ENCODE measurements at places on chromosomes 2 and 18. TPM values are rescaled to one million over a fixed set of nuclear protein-coding genes. Genes with fewer than 3 reads are reported as not detected.

DNA sequence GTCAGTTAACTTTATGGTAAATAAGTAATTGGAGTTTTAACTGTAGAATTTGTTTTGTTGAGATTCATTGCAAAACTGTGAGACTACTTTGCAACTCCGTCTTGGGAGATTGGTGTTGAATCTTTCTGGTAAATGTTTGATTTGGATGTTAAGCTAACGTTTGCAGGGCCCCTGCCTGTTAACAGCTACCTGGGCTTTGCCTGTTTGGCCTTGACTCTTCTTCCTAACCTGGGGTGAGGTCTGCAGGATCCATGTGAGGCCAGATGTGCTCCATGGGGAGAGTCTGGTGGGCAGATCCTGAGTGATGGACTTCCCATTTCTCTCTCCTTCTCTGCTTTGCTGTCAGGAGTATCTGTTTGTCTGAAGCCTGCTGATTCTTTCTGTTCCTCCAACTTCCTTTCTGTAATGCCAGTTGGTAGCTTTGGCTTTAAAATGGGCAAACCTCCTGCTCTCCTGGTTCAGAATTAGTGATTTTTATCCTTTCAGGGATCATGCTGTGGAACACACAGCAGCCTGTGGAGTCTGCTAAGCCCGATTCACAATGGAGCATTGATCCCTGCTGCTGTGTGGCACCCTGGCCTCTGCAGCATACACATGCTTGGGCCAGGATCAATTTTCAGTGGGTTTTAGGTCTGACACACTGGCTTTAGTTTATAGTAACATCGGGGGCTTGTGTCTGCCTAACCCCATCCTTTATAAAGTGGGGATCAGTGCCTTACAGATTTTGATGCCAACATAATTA, 36.3 kb downstream of the PTPRM start:
- DNase-seq = no peak

DNA sequence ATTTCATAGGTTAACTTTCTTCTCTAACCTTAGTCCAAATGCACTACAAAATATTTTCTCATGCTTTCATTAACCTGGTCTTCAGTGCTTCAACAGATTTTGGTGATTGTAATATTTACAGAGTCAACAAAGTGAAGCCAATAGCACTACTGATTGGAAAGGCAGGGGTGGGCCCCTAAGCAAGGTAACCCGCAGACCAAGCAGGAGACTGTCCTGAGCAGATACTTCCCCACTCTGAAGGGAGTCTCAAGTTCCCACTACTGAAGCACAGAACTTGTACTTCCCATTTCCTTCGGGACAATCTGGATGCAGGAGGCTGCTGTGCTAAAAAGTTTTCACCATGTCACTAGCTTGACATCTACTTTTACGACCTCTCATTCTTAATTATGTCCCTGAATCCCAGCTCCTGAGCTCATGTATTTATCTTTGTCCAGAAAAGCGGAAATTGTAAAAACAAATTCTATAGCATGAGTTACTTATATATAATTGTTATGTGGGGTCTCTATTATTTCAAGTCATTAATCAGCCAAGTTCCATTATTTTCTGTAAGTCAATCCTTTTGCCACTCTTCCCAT, 311.6 kb upstream of the REV1 start:
- no peak for DNase-seq

DNA sequence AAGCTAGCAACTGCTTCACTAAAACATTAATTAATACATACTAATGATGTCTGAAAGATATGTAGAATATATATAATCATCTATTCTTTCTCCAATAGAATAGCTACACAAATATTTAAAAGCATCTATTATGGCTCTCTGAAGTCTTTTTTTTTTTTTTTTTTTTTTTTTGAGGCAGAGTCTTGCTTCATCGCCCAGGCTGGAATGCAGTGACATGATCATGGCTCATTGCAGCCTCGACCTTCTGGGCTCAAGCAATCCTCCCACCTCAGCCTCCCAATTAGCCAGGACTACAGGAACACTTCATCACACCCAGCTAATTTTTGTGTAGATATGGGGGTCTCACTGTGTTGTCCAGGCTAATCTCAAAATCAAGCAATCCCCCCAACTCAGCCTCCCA, 120.4 kb upstream of the KYNU start:
- DNase-seq = no peak

DNA sequence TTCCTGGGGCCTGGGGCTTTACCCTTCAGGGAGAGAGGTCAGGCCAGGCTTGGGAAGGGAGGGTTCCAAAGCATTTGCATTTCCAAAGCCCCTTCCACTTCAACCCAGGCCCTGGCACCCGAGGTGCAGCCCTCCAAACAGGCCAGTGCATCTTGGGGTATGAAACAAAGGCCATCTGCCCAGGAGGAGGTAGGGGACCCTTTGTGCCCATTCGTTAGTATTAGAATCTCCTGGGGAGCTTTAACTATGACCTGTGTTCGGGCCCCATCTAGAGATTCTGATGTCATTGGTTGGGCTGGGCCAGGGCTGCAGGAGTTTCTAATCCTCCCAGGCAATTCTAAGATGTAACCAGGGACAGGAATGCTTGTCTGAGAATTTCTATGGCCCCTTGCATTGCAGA, 73.6 kb downstream of the CIB4 start:
- no peak for DNase-seq

GRCh38 chr2:100228415-100228814, 86.0 kb upstream of the AFF3 start:
- DNase-seq = no peak

The TMEM247 gene
- not detected for total RNA-seq

The SPP2 gene
- total RNA-seq = not detected

The IKZF2 gene
- total RNA-seq = 19.4 TPM

The NT5DC4 gene
- not detected for total RNA-seq
